ENCODE measurements at places on chromosomes 7 and 10.

- peak; percentile 97 for DNase-seq
Observed at GRCh38 chr10:129466703-129467358, at the start of gene MGMT. MGMT (plus strand) TSS chr10:129467241.

DNA sequence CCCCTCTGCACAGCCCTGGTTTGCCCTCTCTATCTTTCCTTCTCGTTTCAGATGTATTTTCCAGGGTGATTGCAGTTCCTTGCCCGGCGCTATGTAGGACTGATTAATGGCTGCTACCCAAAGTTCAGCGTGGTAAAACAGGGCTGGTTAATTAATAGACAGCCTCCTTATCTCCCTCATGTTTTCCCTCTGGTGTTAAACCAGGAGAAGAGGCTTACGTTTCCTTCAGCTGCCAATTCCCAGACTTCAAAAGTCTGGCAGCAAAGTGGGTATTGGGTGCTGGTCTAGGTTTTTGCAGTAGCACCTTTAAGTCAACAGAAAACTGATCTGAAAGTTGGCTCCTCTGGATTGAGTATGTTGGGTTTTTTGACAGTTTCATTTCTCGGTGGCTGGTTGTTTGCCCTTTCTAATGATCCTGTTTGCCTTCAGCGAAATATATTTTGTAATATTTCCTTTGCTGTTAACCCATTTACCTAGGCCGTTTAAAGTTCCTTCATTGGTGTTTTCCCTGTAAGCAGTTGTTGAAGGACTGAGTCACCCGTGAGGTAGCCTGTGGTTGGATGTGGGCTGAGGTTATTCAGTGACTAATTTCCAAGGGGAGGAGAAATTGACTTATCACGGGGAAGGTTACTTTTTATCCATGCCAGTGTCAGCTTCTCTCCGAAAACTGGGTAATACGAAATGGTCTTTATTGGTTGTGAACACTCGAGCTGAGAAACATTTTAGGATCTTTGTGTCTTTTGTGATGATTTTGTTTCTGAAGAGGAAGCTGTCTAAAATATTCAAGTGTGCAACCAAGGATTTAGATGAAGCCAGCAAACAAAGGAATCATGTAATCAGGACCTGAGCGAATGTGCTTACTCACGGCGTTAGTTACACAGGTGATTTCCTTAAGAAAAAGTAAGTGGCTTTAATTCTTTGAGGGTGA, 257.2 kb downstream of the KIAA1217 start:
- DNase-seq = peak; percentile 22

DNA sequence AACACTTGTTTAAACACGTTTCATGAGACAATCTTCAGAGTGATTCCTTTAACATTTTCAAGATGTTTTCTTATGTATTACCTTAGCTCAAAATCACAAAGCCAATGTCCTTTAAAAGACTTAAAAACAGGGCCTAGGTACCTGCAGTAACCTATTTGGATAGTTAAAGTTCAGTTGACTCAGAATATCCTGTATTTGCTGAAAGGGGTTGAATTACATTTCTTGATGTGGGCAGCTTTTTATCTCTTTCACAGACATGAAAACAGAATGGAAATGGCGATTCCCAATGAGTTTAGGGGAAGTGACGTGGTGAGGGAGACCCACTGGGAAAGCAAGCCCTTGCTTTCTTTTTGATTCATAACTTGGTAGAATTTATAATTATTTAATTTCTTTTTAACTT, 324.4 kb upstream of the AOAH start:
- DNase-seq = no peak

- DNase-seq = no peak
Observed at GRCh38 chr10:51029172-51029641, 45.1 kb upstream of the PRKG1 start.

DNA sequence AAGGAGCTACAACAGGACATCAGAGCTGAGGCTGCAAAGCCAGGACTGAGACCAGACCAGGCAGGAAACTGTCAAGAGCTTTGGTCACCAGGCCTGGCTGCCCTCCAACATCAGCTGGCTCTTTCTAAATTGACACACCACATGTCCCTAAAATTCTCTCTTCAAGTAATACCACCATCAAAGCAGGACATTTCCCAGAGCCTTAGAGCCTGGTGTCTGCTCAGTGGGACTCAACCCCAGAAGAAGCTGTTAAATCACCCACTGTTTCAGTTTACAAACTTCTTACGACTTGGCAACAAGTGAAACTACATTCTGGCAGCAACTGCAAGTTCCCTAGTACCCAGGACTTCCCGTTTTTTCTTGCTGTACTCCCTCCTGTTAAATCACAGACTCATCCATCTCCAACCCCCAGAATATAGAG, 3.8 kb upstream of the IL6 start:
- no peak for DNase-seq
